CD4-positive, alpha-beta T cell treated with Interleukin-4 for 1 hour (primary cell): ENCODE measurements at places on chromosomes 11 and 22.

DNA sequence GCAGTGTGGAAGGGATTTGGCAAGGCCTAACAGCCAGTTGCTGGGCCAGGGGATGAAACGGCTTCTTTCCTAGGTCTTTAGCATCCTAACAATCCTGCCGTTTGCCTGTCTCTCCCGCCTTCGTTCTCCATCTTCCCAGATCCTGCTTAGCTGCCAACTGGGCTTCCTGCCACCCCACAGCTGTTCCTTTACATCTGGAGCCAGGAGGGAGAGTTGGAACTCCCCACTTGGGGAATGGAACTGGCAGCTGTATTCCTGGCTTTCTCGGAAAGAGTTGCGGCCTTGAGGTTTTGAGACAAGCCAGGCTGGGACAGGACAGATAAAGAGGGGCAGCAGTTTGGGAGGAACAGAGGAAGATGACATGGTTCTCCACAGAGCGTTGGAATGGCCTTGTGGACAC lies 59.6 kb downstream of the ST3GAL4 start:
- no peak for DNase-seq

- no peak for DNase-seq
Measured at GRCh38 chr11:2525166-2525861, 80.5 kb downstream of the KCNQ1 start.

GRCh38 chr11:62353841-62354240 lies 16.6 kb downstream of the ASRGL1 start:
- no peak for DNase-seq

GRCh38 chr11:45924927-45925326 lies 2.5 kb downstream of the LARGE2 start:
- DNase-seq: no peak

GRCh38 chr22:23100124-23100801 lies 29.9 kb downstream of the GNAZ start:
- DNase-seq: no peak

- DNase-seq: no peak
Measured at GRCh38 chr11:74602637-74603556, 10.5 kb downstream of the POLD3 start.

DNA sequence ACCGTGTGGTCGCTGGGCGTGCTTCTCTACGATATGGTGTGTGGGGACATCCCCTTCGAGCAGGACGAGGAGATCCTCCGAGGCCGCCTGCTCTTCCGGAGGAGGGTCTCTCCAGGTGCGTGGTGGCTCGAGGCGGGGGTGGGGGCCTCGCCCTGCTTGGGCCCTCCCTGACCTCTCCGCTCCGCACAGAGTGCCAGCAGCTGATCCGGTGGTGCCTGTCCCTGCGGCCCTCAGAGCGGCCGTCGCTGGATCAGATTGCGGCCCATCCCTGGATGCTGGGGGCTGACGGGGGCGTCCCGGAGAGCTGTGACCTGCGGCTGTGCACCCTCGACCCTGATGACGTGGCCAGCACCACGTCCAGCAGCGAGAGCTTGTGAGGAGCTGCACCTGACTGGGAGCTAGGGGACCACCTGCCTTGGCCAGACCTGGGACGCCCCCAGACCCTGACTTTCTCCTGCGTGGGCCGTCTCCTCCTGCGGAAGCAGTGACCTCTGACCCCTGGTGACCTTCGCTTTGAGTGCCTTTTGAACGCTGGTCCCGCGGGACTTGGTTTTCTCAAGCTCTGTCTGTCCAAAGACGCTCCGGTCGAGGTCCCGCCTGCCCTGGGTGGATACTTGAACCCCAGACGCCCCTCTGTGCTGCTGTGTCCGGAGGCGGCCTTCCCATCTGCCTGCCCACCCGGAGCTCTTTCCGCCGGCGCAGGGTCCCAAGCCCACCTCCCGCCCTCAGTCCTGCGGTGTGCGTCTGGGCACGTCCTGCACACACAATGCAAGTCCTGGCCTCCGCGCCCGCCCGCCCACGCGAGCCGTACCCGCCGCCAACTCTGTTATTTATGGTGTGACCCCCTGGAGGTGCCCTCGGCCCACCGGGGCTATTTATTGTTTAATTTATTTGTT lies 2.4 kb downstream of the PIM3 start:
- peak; percentile 10 for DNase-seq

GRCh38 chr11:2289350-2289749 lies 12.4 kb downstream of the C11orf21 start:
- peak; percentile 2 for DNase-seq

GRCh38 chr11:3920148-3920852 lies 64.8 kb downstream of the STIM1 start:
- peak; percentile 71 for DNase-seq

- no peak for DNase-seq
Measured at GRCh38 chr11:23201936-23202522, 341.8 kb upstream of the CCDC179 start.

DNA sequence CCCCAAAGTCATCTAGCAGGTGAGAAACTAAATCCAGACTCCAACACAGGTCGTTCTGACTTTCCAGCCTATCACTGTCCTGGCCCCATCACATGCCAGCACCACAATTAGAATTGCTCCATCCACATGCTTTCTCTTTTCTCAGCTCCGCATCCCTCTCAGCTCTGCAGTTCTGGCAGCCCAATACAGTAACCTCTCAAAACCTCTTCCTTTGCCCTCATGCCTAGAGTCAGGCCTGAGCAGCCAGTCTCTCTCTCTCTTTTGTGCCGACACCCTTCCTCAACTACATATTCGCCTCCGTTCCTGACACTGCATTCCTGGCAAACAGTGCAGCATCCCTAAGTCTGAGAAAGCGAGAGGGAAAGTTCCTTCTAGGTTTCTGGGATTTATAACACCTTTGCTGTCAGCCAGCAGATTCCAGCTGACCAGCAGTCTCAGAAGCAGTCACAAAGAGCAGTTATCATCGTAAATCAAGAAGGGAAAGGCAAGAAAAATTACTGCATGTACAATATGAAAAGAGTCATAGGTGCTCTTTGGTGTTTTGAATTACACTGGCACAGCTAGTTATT lies 258.0 kb downstream of the FAT3 start:
- no peak for DNase-seq

DNA sequence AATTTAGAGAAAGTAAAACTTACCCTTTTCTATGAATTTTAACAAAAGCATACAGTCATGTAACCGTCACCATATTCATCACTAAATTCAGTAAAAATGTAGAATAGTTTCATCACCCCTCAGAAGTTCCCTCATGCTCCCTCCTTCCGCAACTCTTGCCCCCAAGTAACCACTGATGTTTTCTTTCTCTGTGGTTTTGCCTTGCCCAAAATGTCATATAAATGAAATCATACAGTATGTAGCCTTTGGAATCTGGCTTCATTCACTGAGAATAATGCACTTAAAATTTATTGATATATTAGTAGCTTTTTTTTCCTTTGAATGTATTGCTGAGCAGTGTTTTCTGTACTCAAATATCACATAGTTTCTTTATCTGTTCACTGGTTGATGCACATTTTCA lies 60.1 kb downstream of the DCUN1D5 start:
- no peak for DNase-seq

- DNase-seq: no peak
Measured at GRCh38 chr22:49638788-49639187, 188.9 kb downstream of the BRD1 start.

GRCh38 chr11:111631024-111631665 lies 28.9 kb downstream of the SIK2 start:
- no peak for DNase-seq

GRCh38 chr11:1218788-1219445 lies 3.9 kb upstream of the MUC5B start:
- no peak for DNase-seq

DNA sequence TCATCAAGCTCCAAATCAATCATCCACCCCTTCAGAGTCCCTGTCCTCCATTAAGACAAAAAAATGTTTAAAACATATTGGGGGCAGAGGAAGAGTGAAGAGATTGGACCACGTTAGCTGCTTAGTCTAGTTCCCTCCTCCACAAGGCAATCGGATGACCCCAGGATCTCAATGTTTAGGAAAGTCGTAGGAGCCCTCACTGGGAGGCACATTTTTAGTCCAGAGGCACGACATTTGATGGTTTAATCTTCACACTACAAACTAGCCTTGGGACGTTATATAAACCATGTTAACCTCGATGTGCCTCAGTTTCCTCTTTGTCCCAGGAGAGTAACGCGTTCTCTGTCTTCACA lies 588 bp upstream of the FAT3 start:
- no peak for DNase-seq

DNA sequence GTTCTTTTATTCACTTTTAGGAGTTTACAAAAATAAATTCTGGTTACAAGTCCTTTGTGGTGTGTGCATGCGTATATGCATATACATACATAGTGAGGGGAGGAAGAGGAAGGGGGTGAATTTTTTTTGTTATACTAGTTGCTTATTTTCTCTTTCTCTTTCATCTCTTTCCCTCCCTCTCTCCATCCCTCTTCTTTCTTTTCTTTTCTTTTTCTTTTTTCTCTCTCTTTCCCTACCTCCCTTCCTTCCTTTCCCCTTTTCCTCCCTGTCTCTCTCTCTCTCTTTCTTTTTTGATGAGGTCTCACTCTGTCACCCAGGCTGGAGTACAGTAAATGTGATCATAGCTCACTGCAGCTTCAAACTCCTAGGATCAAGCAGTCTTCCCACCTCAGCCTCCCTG lies 14.1 kb downstream of the PPP6R2 start:
- no peak for DNase-seq

DNA sequence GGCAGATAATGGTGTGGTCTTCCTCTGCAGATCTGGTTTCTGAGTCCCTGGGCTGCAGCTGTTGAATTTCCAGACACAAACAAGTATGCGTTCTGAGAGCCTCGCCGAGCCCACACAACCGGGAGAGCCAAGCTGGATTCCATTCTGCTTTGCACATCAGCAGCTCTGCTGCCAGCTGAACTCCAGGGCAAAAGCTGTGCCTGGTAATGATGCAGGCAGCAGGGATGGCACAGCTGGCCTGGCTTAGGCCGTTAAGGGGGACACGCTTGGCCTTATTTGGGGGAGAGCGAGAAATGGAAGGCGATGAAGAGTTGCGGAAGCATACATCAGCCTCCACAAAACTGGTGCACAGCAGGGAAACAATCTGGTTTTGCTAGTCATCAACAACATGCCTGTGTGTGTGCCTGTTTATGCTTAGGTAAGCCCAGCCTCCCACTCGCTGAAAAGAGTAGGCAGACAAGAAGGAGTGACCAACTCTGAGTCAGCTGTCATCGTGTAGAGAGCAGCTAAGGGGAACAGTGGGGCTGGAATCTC lies 25.1 kb downstream of the ADAMTS8 start:
- DNase-seq: no peak

DNA sequence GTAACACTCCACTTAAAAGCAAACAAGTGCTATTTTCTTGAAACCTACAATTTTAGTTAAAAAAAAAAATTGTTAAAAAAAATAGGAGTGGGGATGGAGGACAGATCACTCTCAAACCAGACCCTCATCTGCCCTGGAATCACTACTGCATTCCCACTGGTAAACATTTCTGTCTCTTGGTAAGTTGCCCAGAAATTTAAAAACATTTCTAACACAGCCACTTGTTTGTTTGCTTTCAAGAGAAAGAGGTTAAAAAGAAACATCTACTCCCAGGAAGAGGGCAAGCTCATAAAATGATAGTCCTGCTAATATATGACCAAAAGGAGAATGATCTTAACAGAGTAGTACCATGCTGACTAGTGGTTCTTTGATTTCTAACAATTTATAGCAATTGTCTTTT lies 83.3 kb downstream of the SGSM3 start:
- no peak for DNase-seq

DNA sequence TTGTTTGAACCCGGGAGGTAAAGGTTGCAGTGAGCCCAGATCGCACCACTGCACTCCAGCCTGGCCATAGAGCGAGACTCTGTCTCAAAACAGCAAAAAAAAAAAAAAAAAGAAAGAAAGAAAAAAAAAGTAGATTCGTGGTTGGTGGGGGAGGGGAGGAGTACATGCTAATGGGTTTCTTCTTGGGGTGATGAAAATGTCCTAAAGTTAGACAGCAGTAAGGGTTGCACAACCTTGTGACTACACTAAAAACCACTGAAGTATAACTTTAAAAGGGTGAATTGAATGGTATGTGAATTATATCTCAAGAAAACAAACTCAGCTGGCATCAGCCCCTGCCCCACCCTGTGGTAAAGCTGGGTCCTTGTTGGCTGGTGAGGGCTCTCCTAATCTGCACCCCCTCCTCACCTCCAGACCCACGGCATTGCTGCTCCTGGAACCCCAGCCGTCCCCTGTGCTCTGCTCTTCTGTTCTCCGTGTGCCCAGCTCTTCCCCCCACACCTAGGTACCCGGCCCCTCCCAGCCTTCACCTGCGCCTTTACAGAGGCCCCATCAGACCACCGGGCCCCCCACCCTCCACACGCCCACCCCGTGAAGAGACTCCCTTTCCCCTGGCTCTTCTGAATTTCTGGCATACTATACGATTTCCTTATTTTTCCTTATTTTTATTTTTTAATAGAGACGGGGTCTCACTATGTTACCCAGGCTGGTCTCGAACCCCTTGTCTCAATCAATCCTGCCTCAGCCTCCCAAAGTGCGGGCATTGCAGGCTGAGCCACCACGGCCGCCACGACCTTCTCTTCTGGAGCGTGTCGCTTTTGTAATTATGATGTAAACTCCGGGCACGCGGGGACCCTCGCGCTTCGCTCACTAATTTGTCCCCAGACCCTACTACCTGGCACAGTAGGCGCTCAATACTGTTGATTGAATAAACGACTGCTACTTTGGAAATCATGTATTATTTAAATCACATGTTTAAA lies 924 bp upstream of the FADD start:
- no peak for DNase-seq

- no peak for DNase-seq
Measured at GRCh38 chr11:352456-353031, 16.8 kb upstream of the B4GALNT4 start.

DNA sequence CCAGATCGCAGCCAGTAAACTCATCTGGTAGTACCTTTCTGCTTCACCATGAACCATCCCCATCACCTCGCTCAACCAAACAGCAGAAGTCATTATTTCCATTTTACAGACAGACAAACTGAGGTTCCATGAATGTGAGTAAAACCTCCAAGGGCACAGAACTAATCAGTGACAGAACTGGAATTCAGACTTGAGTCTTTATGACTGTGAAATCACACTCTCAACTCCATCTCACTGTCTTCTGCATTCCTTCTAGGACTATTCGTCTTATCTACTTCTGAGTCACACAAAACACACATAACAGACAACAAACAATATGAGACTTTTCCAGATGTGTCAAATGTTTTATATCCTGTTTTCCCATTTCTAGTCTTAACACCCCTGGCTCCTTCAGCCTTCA lies 9.3 kb upstream of the NUP50 start:
- no peak for DNase-seq

GRCh38 chr11:68838572-68838964 lies 3.1 kb downstream of the CPT1A start:
- no peak for DNase-seq

- DNase-seq: no peak
Measured at GRCh38 chr11:30758518-30758917, 172.4 kb upstream of the MPPED2 start.

- DNase-seq: no peak
Measured at GRCh38 chr11:69352715-69353319, 58.9 kb downstream of the MYEOV start.

DNA sequence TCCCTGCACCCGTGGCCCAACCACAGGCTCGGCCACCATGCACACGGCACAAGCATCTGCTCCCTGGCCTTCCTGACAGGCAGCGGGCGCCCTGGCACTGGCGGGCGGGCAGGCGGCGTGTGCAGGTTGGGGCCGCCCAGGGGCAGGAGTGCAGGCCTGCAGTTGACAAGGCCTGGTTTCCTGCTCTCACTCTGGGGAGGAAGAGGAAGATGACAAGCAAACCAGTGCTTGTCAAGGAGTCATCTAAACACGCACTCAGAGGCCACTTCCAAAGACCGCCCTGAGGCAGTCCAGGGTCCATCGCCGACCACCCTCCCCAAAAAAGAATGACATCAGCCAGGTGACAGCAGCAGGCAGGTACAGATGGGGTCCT lies 65.3 kb upstream of the LINC01488 start:
- no peak for DNase-seq
